Forelimb muscle (tissue), 1 donor: ENCODE measurements at places on chromosomes 6 and 20. TPM values are rescaled to one million over a fixed set of nuclear protein-coding genes. Genes with fewer than 3 reads are reported as not detected.

The TSPYL1 gene
- 51.5 TPM for polyA plus RNA-seq

The BCAS4 gene
- polyA plus RNA-seq = 2.4 TPM

GRCh38 chr6:39251406-39251805 lies 22.1 kb upstream of the KCNK5 start:
- no peak for DNase-seq

GRCh38 chr6:169365567-169366257 lies 112.1 kb upstream of the THBS2 start:
- no peak for DNase-seq

The DEFB123 gene
- not detected for polyA plus RNA-seq

The WFDC2 gene
- polyA plus RNA-seq = 0.25 TPM

The SLC17A4 gene
- not detected for polyA plus RNA-seq

DNA sequence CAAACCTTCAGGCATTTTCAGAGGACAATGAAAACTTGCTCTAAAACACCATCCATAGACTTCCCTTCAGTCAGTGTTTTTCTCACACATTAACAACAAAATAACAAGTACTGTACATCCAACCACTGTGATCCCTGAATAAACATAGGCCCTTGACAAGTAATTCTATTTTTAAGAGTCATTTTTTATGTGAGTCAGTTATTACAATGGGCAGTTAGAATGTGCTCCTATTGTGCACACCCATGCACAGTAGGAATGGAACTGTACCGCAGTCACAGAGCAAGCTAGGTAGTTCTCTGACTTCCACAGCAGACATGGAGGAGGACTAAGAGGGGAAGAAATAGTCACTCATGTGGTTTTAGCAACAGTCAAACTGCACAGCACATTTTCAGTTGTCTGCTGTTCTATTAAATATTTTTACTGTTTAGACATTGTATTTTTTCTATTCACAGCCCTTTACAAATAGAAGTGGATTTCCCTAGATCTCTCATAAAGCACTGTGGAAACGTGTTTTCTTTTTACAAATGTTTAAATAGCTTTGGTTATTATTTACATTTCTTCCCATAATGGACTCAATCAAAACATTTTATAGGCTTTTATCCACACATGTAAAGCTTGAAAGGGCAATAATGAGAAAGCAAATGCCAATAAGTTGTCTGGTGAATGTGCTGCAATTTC lies 100.4 kb downstream of the JAG1 start:
- DNase-seq = no peak

GRCh38 chr6:137941995-137942394 lies 74.9 kb downstream of the TNFAIP3 start:
- no peak for DNase-seq

DNA sequence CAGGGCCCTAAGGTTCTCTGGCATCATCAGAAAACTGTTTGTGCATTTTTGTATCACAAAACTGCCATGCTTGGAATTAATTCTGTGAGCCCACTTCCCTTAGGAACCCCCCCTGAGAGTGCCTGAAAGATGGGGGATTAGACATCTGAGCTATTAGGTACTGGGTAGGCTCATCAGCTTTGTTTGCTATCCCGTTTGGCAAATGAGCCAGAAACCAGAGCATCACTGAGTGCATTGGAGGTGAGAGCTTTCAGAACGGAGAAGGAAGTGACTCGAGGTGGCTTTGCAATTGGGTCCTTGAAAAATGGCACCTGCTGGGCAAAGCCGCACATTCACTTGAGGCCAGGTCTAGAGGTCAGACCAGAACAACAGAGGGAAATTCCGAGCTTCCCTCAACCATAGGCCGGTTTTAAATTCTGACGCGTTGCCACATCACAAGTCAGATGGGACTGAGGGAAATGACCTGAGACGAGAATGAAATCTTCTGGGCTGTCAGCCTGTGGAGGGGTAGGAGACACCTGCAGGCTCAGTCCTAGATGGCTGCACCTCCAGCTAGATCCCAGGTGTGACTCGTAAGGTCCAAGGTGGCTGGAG lies 8.4 kb upstream of the GLP1R start:
- no peak for DNase-seq

The VWA7 gene
- 2.9 TPM for polyA plus RNA-seq

The SLC44A4 gene
- polyA plus RNA-seq = 0.37 TPM

DNA sequence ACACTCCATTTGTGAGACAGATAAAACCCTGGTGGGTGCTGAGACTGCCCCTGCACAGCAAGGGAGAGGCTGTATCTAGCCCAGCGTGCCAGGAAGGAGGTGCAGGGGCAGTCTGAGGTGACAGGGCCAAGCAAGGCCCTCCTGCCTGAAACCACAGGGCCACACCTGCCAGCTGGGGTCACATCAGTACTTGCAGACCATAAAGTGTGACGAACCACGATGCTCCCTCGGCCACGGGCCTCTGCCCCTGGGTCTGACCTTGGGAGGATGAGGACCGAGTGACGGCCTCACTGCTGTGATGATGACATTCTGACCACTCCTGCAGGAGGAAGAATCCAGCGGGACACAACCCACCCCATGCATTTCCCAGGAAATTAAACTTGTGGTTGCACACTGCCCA lies 75.1 kb downstream of the NINL start:
- DNase-seq = no peak

DNA sequence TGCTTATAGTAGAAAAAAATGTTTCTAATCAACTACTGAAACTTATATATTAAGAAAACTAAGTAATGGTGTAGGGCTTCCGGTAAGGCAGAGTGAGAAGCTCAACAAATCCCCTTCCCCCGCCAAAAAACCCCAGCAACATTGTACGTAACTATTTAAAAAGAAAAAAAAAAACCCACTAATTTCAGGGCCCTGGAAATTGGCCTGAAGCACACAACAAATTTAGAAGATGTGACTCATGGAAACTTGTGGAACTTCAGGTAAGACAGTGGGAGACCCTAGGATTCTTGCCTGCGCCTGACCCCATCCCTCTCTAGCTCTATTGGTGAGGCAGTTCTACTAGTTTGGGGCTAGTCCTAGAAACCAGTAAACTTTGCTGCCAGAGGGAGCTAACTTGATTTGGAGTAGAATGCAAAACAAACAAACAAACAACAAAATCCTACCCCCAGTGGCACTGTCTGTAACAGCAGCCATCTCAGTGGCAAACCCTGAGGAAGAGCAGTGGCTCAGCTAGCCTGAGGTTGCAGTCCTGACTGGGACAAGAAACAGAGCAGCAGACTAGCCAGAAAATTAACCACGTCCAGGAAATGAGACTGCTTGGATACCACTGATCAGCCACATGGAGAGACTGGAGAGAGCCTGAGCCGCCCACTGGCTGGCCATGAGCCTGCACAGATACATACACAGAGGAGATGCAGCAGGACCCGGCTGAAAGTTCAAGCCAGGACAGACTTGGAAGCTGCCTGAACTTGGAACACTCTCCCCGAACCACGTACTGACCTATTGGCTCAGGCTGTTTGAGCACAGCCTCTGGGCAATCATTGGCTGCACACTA lies 135.1 kb downstream of the TBXT start:
- no peak for DNase-seq

GRCh38 chr6:70669133-70669532 lies 1.4 kb downstream of the SMAP1 start:
- DNase-seq = no peak

The ADA gene
- 5.8 TPM for polyA plus RNA-seq

The TUBB2A gene
- polyA plus RNA-seq = 75.7 TPM

GRCh38 chr20:50170549-50171220 lies 17.2 kb upstream of the PEDS1 start:
- no peak for DNase-seq

DNA sequence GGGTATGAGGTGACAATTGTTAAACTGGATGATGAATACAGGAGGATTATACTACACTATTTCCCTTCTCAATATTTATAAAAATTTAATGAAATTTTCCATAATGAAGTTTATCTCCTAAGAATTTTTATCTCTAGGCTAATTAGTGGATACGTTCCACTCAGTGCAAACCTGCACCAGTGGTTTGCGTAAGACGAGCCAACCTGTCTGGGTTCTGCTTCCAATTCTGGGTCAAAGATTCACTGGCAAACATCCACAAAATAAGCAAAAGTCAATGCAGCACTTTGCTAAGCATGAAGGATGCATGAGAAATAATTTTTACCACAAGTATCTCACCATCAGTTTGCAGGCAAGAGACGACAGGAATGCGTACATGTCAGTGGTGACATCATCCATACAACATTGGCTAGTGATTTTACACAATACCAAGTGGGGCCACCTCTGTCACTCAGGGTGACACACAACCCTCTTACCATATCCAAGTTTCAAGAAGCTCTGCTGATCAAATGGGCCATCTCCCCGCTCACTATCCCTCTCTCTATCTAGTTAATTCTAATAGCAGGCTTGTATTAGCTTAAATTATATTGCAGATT lies 51.7 kb downstream of the FAM50B start:
- no peak for DNase-seq

- DNase-seq = no peak
These were observed 109.3 kb downstream of the TCP11 start for GRCh38 chr6:35031611-35032529.

GRCh38 chr6:34597605-34598353 lies 41.6 kb upstream of the SPDEF start:
- no peak for DNase-seq

GRCh38 chr6:53567701-53568100 lies 22.8 kb upstream of the GCLC start:
- no peak for DNase-seq

DNA sequence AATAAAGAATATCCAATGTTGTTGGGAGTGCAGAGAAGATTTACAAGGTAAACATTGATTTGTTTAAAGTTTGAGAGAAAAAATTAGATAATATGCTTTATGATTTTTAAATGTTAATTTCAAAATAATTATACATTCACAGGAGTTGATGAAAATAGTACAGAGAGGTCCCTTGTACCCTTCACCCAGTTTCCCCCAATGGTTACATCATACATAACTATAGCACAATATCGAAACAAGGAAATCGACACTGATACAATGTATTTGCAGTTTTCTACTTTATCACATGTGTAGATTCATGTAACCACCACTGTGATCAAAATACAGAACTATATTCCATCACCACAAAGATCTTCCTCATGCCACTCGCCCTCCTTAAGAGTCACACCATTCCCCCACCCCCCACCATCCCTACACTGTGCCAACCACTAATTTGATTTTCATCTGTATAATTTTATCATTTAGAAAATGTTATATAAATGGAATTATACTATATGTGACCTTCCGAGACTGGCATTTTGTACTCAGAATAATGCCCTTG lies 11.7 kb upstream of the HLA-DRA start:
- no peak for DNase-seq

The PBOV1 gene
- polyA plus RNA-seq = not detected

GRCh38 chr20:6644813-6645628 lies 122.5 kb upstream of the BMP2 start:
- no peak for DNase-seq

DNA sequence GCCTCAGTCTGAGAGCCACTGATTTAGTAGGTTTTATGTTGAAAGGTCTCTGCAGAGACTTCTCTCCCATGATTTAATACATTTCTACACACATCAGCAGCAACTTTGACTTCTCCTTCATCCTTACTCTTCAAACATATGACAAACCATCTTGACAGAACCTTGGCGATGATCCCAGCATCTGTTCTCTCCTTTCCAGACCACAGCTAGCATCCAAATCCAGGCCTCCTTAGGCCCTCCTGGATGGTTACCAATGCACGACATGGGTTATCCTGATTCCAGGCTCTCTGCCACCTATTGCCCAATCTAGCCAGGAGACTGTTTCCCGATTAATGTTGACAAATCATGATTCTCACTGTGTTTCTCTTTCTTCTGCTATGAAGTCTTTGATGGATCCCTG lies 16.8 kb downstream of the LAMA4 start:
- no peak for DNase-seq

DNA sequence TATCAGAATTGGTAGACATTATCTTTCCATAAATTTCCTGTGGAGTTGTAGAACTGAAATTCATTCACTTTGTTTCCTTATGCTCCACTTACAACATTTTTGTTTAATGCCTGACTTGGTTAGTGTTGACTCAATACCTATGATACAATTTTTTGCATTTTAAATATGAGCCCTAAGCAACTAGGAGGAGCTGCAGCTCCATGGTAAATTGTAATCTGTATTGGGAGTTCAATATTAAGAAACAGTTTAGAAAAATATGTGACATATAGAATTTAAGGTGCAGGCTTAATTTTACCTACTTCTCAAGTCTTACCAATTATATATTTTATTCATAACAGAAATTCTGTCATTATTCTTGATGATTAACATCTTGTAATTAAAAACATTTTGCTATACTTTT lies 868.3 kb downstream of the EYS start:
- DNase-seq = no peak

GRCh38 chr6:7440476-7440875 lies 50.9 kb downstream of the RIOK1 start:
- DNase-seq = no peak

GRCh38 chr20:63206878-63207277 lies 9.1 kb downstream of the YTHDF1 start:
- no peak for DNase-seq

DNA sequence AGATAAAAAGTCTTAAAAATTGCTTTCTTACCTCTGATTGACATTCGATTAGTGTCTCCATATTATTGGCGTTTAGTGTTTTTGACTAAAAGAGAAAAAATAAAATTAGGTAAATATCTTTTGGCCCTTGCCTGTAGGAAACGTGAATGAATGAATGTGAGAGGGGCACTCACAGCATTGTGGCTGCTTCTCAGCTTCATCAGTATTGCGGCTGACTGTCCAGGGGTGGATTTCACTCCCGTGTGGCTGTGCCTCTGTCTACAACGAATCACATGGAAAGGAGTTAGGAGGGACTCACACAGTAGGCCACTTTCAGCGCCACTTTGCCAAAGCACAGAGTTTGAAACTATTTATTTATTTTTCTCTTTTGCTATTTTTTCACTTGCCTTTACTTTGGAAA lies 844 bp downstream of the TAGAP start:
- no peak for DNase-seq

DNA sequence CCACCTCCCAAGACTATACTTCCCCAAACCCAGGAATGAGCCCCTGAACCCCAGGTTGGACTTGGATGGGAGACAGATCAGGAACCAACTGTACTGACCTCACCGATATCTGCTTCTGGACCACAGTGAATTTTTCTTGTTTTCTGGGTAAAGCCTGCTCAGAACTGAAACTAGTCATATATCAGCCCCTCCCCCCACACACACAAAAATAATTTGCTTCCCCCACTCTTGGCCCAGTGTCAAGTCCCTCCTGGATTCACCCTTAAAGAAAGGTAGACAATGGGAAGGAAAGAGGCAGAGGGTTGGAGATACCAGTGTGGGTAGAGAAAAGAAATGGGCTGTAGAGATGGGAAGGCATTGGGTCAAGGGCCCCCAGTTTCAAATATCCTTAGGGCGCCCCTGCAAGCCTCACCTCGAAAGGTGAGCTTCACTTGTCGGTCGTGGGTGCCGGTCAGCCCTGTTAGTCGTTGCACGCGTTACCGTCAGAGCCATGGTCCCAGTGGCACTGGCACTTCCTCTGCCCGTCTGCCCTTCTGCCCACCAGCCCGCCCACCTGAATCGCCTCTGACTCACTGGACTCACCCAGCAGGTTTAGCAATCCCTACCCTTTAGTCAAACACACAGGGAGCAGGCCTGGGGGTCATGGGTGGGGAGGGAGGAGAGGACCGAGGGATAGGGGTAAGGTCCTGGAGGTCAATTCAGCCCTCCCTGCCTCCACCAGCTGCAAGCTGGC lies 8.5 kb upstream of the SPAG4 start:
- no peak for DNase-seq

- DNase-seq = no peak
These were observed 320.1 kb upstream of the PRND start for GRCh38 chr20:4401601-4402000.

The CDH22 gene
- 0.18 TPM for polyA plus RNA-seq

The IPCEF1 gene
- polyA plus RNA-seq = 1.2 TPM
